ENCODE measurements at places on chromosomes 7 and 10.

DNA sequence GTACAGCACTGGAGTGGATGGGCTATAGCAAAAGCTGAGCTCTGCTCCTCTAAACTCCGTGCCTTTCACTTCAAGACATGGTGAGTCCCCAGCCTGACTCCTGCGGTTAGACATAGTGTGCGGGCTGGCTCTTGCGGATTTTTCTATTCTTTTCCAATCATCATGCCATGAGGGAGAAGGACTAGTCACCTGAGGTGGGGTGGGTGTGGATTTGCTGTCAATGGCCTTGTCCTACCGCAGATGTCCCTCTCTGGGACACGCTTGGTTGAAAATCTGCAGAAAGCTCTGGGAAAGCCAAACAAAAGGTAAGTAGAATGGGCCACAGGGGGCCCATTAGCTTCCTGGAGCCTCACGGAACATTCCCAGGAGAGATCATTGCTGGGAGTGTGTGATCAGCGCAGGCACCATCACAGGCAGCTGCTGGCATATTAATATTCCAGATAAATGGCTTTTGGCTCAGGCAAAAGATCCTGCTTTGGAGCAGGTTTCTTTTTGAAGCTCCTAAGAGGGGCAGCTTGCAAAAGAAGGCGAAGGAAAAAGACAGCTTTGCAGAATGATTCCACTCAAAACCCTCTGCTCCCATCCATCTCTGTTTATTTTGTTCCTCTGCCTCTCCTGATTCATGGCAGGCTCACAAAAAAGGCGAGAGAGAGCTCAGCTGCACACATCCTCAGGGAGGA lies 509.0 kb upstream of the ZMIZ1 start:
- DNase-seq, result no peak

GRCh38 chr10:7410862-7411670 lies at the start of gene SFMBT2:
Gene SFMBT2 (minus strand): TSS chr10:7411034. CDS start chr10:7381898, 29,136 bp downstream.
- peak; percentile 67 for DNase-seq

GRCh38 chr7:127782654-127783559 lies 130.9 kb downstream of the SND1 start:
- DNase-seq, result no peak

- peak; percentile 97 for DNase-seq
Measured at GRCh38 chr7:27130540-27131389, at the start of gene HOXA4. Gene HOXA4 (minus strand): TSS chr7:27130757. CDS start chr7:27130733, 24 bp downstream.

- DNase-seq, result no peak
Measured at GRCh38 chr10:67433276-67433675, 262.7 kb downstream of the CTNNA3 start.

- DNase-seq, result no peak
Measured at GRCh38 chr10:90130321-90131086, 429.1 kb downstream of the KIF20B start.

DNA sequence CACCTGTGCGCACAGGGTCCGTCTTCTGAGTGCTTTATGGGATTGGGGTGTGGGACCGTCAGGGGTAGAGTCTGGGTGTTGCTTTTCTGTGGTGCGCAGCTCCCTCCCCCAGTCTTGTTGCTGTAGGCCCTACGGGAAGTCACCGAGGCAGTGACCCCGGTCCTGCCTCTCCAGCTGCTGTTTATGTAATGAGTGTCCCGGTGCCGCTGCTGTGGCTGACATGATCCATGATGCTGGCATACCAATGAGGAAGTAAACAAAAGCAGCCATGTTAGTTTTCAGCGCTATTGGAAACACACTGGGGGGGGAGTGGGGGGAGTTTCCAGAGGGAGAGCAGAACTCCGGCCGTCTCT lies 1.1 kb downstream of the TRIM8 start:
- DNase-seq, result peak; percentile 68

DNA sequence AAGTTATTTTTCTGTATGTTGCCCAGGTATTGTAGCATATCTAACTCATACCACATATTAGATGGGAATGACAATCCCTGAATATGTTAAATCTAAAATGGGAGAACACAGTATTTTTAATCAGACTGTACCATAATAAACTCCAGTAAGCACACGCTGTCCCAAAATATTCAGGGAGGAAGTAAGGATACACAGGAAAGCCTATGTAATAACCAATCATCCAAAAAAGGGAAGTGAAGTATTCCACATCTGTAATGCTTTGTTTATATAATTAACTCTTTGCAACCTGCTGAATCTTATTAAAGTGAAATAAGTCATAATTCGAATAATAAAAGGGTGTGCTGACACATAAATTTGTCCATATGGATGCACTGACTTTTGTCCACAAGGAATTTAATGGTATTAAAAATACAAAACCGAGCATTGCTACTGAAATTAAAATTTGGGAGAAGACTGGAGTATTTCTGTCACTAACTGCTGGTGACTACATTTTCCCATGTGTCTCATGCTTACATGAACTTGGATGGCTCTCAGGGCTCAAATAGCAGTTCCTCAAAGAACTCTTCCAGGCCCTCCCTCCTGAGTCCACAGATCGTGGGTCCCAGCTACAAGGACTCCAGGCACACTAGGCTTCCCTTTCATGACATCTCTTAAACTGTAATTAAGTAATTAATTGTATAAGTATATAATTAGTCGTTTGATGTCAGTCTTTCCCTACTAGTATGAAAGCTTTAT lies 120.6 kb downstream of the NEBL start:
- no peak for DNase-seq

GRCh38 chr10:114715171-114715670 lies 57.1 kb upstream of the ABLIM1 start:
- DNase-seq, result no peak

DNA sequence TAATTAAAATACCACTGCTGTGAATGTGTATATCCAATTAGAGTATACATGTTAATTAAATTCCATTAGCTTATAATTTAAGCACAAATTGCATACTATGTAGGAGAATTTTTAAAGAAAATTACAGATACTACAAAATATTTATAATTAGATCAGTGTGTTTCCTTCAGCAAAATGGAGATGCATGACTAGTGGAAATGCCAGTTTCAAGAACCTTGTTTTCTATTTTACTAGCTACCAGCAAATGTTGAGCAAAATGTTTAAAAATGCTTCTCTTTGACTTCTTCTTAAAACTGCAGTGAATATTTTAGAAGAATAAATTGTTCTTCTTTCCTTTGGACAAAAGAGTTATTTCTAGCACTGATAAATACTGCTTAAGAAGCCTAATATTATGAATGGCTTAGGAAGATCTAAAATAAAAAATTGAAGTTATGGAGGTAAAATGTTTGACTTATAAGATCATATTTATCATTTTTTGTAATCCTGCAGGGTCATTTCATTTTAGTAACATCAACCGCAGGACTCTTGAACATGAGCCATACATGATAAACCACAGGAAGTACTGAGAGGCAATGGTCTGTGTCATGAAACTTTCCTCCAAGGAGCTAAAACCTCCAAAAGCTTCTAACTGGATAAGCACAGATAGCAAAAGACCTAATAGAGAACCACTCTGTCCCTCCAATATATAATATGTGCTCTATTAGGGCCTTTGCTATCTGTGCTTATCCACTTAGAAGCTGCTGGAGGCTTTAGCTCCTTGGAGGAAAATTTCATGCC lies 1066.0 kb upstream of the CELF2 start:
- DNase-seq, result no peak

GRCh38 chr10:71909399-71910083 lies 54.7 kb upstream of the CHST3 start:
- no peak for DNase-seq
